ENCODE measurements at places on chromosomes 3 and 15. TPM values are rescaled to one million over a fixed set of nuclear protein-coding genes. Genes with fewer than 3 reads are reported as not detected.

- no peak for DNase-seq
Measured at GRCh38 chr3:51966016-51966415, 1.2 kb downstream of the PCBP4 start.

DNA sequence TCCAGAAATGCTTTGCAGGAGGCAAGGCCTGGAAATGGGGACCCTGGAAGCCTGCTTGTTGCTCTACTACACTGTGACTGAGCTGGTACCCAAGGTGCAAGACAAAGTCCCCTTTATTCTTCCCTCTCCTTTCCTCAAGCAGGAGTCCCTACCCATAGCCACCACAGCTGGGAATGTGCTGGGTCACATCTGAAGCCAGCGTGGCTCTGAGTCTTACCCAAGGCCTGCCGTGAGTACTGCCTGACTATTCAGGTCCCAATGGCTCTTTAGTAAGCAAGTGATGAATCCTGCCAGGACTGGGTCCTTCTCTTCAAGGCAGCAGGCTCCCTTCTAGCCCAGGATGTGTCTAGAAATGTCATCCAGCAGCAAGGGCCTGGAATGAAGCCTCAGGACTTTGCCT, 9.6 kb upstream of the RAD51 start:
- no peak for DNase-seq

SLC22A14 gene
- 0.36 TPM for polyA plus RNA-seq

DNA sequence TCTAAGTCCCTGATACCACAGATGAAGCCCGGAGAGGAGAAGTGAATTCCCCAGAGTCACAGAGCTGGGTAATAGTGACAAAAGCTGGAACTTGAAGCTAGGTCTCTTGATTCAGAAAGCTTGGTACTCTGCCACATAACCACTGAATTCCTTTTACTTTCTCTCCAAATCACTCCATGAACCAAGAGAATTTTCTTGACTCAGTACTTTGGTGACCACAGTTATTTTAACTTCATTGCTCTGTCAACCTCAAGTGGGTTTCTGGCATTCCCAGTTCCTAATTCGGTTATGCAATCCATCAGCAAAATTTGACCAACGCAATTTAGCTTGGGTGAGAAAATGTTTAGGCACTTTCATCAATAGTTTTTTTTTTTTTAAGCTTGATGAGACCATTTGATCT, 61.0 kb upstream of the PPARG start:
- DNase-seq: no peak

DNA sequence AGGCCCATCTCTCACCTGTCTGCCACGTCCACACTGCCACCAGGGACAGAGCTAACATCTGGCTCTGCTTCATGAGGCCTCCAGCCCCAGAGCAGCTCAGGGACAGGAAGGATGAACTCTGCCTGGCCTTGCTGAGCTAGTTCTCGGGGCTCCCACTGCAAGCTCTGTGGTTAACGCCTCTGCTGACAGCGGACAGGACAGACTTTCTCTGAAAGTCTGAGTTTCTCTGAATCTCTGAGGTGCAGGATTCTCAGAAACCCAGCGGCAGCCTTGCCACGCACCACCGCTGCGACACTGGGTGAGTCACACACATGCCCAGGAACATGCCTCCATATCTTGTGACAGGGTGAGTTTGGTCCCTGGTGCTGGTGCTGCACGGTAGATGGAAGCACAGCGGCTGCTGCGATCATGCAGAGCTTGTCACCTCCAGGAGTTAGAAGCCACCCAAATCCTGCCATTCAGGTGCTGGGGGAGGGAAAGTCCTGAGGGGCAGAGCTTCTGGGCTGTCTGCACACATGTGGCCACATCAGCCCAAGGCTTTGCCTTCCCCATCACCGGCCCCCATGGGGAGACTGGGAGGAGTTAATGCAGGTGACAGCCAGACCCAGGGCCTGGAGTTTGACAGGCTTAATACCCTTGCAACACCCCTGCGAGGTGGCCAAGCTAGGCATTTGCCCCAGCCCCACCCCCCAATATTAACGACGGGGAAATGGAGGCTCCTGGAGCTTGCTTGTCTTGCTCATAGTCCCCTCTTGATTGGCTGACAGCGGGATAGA, 267.0 kb downstream of the PLCL2 start:
- no peak for DNase-seq

ZNF502 gene
- 14.3 TPM for polyA plus RNA-seq

- DNase-seq: no peak
Measured at GRCh38 chr3:28334552-28334951, 14.0 kb upstream of the ZCWPW2 start.

TMEM39A gene
- polyA plus RNA-seq: 62.2 TPM

DNA sequence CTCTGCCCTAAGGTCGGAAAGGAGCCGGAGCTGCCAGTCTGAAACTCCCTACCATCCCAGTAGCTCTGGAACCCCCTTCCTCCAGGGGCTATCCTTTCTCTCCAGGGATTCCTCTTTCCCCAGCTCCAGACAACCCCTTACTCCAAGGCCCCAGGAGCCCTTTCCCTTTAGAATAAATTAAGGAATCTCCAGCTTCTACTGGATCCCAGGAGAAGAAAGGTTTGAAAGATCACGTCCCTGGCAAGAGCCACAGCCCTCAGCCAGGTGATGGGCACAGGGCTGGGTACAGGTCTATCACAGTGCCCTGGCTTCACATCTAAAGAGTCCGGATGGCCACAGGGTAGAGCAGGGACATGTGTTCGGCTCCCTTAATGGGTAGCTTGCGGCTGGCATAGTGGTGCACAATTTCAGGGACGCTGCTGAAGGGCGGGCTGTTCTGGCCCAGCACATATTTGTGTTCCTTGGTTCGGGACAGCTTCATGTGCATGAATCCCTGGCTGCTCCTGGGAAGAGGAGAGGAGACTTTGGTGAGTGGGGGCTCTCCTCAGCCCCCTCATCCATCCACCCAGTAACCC, 20.0 kb downstream of the SHF start:
- no peak for DNase-seq

- no peak for DNase-seq
Measured at GRCh38 chr3:142417302-142417701, 30.5 kb downstream of the XRN1 start.

- no peak for DNase-seq
Measured at GRCh38 chr3:122714273-122714672, 33.6 kb downstream of the PARP14 start.

DNA sequence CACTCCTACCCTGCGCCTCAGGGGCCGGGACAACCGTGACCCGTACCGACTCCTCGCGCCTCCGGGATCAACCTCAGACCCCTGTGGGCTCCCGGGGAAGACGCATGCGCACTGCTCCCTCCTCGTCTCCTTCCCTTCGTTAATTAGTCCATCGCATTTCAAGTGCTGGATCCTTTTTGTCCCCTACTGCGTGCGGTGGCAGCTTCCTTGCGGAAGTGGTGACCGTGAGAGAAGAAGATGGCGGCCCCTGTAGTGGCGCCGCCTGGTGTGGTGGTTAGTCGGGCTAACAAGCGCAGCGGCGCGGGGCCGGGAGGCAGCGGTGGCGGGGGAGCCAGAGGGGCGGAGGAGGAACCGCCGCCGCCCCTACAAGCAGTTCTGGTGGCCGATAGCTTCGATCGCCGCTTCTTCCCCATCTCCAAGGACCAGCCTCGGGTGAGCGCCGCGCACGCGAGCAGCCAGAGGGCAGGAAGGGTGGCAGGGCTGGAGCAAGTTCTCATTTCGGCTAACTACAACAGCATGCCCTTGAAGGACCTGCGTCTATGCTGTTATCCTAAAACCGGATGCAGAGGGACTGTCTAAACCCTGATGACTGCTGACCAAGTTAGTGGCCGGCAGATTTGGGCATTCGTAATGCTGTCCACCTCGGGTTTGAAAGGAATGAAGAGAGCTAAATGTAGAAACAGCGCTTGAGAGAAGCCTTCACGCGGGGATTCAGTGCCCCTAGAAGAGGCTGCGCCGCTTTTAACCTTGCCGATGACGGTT, at the start of gene EIF2B5:
Gene EIF2B5, plus strand, starts transcription at position 210 of the 762 bp plus-strand sequence. Its CDS starts 28 bp downstream, at position 238.
- DNase-seq: peak; percentile 96

SNTN gene
- polyA plus RNA-seq: not detected

DNA sequence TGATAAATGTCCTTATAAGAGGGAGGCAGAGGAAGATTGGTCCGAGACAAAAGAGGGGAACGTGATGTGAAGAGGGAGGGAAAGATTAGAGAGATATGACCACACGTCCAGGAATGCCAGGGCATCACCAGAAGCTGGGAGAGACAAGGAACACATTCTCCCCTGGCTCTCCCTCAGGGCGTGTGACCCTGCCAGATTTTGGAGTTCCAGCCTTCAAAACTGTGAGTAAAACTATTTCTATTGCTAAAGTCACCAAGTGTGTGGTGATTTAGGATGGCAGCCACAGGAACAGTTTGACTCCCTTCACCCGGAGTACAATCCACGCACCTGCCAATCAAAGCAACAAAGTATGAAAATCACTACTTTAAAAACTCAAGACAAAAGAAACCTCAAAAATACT, 32.1 kb upstream of the TJP1 start:
- no peak for DNase-seq

TMEM158 gene
- polyA plus RNA-seq: 6.6 TPM

MESP1 gene
- 1.3 TPM for polyA plus RNA-seq

DNA sequence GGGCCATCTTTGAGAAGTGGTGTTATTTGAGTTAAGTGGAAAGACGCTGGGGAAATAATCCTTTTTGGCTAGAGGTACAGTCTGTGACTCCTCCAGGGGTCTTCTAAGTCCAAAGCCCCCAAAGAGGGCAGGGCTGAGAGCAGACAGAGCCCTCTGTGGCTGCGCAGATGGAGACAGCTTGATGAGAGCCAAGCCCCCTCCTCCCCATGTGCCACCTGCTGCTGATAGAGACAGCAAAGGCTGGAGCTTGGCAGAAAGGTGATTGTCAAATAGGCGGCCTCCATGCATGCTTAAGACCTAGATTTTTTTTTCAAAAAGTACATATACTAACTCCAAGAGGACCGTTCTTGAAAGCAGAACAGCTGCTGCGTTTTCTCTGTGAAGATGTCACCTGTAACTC, 72.4 kb downstream of the CRYGS start:
- DNase-seq: no peak

- peak; percentile 26 for DNase-seq
Measured at GRCh38 chr3:138479438-138479863, 45.0 kb downstream of the ESYT3 start.

DNA sequence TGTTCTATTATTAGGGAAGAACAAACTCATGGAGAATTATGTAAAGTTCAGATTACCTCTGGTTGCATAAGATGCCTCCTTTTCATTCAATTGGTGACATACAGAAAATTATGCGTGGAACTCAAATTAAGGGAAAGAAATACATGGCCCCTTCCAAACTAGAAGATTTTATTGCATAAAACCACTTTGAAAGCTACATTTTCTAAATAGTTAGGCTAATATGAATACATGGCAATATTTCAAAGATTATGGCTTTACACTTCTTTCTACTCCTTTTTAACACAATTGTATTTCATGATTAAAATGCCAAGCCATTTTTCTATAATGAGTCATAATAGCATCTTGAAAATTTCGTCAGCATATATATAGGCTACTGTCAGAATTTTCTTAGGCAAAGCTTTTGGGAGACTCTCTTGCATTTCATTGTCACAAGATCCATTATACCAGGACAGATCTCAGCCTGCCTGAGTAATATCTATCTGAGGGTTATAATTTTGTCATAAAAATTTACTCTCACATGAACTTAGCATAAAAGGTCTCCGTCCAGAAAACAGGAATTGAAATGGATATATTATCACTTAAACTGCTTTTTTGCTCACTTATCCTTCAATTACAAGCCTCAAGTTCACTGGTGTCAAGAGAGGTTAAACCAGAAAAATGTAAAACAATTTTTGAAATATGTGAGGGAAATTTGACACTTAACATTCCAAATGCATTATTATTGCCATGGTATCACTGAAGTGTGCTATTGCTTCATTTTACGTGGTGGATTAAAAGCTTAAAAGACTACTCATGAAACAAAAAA, 37.1 kb downstream of the CPA3 start:
- no peak for DNase-seq

DNA sequence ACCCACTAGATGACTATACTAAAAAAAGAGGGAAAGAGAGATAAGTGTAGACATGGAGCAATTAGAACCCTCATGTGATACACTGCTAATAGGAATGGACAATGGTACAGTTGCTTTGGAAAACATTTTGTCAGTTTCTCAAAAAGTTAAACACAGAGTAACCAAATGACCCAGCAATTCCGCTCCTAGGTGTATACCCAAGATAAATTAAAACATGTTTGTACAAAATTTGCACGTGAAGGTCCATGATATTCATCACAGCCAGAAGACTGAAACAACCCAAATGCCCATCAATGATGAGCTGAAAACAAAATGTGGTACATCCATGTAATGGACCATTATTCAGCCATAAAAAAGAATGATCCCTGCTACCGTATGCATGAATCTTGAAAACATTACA, 11.8 kb downstream of the MESP2 start:
- no peak for DNase-seq

DNA sequence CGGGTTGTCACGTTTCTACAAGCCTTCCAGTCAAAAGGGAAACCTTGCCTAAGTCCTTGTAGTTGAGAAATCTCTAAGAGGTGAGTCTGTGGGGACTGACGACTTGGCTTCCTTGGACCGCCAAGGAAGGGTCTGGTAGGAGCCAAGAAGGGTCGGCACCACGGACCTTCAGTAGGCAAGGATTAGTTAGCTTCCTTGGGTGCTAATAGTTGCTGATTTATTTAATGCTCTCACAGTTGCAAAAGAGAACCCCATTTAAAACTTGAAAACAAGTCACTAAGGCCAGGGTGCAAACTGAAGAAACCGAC, 361 bp upstream of the LCMT2 start:
- no peak for DNase-seq

DNA sequence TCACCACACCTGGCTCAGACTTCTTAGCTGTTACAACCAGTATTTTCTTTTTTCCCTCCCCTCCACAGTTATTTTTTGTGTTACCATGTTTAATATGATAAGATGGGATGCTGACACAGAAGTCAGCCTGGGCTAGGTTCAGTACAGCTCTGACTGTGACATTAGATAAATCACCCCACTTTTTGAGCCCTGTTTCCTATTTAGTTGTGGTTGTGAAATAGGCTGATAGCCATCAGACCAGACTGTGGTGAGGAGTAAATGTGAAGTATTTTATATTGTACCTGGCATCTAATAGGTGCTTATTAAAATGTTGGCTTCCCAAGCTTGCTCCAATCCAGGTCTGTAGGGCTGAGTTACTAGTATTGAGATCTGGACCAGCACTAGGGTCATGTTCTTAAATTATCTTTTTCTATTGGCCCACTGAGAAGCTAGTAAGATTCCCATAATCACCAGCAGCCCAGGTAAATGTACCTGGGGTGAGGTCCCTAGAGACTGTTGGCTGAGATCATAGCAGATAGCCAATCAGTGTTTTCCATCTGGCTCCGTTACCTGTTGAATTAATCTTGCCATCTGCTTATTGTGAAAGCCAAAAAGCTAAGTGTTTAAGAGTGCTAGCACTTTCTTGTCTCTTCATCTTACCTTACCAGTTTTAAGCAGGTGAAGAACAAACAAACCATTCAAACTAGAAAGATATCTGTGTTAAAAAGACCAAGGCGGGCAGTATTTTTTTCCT, 61.0 kb downstream of the CCK start:
- DNase-seq: no peak

DNA sequence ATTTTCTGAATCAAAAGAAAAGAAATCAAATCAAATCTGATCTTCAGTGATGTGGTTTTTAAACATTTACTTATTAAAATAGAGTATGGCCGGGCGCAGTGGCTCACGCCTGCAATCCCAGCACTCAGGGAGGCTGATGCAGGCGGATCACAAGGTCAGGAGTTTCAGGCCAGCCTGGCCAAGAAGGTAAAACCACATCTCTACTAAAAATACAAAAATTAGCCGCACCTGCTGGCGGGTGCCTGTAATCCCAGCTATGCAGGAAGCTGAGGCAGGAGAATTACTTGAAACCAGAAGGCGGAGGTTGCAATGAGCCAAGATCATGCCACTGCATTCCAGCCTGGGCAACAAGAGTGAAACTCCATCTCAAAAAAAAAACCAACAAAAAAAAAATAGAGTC, 169.1 kb downstream of the ULK4 start:
- DNase-seq: no peak
